ENCODE measurements at places on chromosomes 6 and 20.

DNA sequence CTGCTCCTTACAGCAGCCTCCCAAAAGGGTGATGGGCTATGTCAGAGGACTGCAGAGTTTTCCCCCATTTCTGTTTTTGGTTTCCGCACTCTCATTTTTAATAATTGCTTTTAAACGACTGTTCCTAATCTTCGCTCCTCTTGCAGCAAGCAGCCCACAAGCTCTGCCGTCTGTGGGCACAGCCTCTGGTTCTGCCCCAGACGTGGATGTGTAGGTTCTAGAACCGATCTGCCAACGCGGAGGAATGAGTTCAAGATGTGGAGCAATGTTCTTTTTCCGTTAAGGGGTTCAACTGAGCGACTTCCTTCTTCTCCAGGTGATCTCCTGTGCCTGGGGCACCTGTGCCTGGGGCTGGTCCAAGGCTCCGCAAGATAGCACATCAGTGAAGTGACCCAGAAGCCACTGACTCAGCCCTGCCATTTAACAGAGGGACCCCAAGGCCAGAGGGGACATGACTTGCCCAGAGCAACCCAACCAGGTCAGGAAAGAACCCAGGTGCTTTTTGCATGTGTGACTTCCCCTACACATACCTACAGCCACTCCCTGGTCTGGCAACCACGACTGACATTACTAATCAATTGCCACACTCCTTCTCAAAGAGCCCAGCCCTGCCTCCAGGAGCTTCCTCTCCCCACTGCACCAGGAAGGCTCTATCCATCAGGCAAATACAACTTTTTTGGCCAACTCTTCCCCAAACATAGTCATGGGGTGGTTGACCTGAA, 22.7 kb downstream of the PMEPA1 start:
- no peak for DNase-seq

GRCh38 chr6:29477923-29478450, 9.8 kb downstream of the MAS1L start:
- DNase-seq: no peak

DNA sequence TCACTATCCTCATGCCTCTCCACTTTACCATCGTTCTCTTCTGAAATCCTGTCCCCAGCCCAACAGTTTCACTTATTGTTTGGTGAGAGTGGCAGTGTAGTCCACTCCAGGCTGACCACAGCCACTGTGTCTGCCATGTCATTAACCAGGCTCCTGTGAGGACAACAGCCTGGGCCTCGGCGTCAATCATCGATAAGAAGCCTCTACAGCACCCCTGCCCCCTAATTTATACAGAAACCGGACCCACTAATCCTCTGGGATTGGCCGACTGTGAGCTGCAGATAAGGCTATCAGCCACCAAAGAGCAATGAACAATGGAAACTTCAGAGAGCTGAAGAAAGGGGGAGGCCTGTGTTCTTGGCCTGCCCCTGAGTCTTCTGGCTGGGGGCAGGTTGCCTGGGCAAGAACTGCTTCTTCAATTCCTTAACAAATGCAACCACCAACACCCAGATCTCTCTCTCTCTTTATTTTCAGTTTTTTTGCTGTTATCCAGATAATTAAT, 3.4 kb downstream of the EGFL8 start:
- DNase-seq: no peak

DNA sequence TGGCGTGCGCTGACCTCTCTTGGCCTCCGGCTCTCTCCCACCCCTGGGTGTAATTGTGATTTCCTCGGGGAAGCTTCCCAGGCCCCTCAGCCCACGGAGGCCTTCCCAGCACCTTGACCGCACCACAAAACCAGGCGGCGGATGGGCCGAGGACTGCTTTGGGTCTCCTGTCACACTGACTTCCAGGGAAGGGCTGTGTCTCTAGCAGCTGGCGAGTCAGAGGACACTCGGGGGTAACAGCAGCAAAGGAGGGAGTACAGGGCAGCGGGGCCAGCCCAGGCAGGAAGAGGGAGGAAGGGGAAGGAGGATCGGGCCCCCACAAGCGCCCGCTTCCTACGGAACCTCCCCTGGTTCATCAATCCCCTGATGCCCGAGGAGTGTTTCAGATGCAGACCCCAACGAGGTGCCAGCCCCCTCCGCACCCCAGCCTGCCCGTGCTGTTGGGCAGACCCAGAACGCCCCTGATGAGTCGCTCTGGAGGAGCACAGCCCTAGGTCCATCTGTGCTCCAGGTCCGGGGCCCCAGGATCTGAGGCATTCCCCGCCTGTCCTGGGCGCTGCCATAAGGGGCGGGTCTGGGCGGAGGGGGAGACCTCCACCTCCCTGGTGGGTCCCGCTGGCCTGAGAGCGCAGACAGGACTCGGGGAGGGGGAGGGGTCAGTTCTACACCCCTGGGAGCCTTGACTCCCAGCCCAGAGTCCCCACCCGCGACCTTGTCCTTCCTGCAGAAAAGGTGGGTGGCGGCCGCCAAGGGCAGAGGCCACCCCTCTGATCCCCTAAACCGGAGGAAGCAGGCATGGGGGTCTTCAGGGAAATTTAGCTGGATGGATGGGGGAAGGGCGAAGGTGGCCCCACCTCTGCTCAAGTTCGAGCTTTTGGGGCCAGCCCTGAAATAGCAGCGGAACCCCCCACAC, 956 bp downstream of the CHRNA4 start:
- DNase-seq: no peak

GRCh38 chr6:75438013-75438431, 55.6 kb downstream of the FILIP1 start:
- DNase-seq: no peak

GRCh38 chr6:52000064-52000463, 87.3 kb downstream of the PKHD1 start:
- no peak for DNase-seq

DNA sequence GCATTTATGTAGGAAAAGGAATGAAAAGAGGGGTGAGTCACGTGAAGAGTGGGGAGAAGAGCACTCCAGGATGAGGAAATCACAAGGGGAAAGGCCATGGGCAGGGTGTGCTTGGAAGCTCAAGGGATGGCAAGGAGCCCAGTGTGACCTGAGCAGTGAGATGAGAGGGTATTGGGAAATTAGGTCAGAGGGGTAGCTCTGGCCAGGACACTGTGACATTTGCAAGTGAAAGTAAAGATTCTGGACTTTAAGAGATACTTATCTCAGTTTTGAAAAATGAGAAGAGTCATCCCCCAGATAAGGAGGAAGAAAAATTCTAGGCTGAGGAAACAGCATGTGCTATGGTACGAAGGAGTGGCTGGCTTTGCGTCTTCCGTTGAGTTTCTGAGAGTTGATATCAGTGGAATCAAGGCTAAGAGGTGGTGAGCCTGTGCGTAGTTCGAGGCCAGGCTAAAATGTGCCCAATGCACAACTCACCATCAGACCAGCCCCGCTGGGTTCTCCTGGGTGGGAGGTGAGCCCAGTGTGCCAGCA, 79.9 kb downstream of the GCLC start:
- DNase-seq: no peak

DNA sequence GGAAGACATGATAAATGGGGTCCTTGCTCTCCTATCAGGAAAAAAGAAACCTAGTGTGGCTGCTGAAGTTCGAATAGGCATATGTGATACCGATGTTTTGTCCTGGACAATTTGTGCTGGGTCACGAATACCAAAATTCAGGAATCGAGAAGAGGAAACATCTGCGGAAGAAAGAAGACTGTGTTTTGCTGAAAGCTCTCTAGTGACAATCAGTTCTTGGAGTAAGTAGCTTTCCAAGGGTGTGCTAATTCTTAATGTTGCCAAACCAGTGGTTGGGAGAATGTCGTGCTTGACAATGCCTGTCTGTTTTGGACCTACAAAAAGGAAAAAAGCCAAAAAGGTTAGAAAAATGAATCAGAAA, 956.1 kb downstream of the PHF3 start:
- no peak for DNase-seq

- DNase-seq: no peak
Observed at GRCh38 chr20:3085571-3086072, 1.1 kb upstream of the AVP start.

- peak; percentile 8 for DNase-seq
Observed at GRCh38 chr6:84967389-84967788, 203.0 kb upstream of the TBX18 start.

GRCh38 chr6:150269857-150270223, 99.0 kb upstream of the IYD start:
- no peak for DNase-seq

- DNase-seq: peak; percentile 51
Observed at GRCh38 chr6:145147559-145147958, 587.8 kb downstream of the EPM2A start.

- no peak for DNase-seq
Observed at GRCh38 chr6:39330476-39330875, 8.0 kb upstream of the KCNK16 start.

GRCh38 chr6:23890543-23891227, 235.3 kb upstream of the NRSN1 start:
- DNase-seq: peak; percentile 15

DNA sequence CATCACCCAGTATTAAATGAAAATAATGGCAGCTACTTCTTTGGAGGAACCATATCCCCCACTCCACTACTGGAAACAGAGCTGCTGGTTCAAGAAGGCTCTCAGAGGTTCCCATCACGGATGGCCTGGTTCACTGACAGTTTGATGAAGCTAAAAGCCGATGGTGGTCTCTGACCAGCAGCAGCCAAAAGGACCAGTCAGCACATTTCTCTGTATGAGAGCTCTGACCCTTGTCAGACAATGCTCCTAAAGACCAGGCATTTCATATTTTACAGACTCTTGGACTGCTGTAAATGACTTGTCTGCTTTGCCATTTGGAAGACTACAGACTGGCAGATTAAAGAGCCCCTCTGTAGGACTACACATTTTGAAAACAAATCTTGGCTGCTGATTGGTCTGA, 16.6 kb downstream of the PRKN start:
- no peak for DNase-seq

- peak; percentile 62 for DNase-seq
Observed at GRCh38 chr6:34986845-34987246, 97.8 kb downstream of the ANKS1A start.

DNA sequence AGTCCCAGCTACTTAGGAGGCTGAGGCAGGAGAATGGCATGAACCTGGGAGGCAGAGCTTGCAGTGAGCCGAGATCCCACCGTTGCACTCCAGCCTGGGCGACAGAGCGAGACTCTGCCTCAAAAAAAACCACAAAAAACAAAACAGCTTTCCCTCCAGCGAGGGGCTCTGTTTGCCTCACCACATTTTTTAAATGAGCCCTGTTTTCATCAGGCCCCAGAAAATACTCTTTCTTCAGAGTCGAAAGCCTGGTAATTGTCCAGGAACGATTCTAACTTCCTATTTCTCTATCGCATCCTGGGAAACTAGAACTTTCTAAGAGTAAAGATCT, 12.2 kb downstream of the MTG2 start:
- DNase-seq: no peak

DNA sequence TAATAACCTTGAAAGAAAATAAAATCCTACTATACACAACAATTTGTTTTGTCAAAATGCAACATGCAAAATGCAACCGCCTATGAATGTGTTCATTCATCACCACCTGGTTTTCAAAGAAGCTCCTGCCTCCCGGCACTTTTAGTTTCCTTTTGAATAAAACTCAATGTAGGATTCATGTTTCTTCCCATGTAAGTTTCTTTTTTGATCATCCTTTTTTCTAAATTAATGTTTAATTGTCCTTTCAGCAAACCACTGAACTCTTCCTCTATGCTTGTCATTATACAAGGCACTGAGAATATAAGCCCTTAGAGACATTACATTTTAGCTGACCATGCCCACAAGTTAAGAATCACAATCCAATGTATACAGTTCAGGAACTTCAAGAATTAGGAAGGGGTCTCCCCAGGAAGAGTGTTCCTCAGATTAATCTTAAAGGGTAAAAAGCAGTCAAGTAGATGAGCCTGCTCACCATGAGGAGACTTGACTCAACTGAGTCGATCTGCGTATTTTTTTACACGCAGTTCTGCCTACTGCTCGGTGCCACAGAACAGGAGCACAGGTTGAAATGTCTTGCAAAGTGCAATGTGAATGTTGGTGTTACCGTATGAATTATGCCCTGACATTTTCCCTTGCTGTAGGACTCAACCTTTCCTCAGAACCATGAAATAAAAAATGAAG, 7.2 kb upstream of the THEMIS start:
- no peak for DNase-seq

DNA sequence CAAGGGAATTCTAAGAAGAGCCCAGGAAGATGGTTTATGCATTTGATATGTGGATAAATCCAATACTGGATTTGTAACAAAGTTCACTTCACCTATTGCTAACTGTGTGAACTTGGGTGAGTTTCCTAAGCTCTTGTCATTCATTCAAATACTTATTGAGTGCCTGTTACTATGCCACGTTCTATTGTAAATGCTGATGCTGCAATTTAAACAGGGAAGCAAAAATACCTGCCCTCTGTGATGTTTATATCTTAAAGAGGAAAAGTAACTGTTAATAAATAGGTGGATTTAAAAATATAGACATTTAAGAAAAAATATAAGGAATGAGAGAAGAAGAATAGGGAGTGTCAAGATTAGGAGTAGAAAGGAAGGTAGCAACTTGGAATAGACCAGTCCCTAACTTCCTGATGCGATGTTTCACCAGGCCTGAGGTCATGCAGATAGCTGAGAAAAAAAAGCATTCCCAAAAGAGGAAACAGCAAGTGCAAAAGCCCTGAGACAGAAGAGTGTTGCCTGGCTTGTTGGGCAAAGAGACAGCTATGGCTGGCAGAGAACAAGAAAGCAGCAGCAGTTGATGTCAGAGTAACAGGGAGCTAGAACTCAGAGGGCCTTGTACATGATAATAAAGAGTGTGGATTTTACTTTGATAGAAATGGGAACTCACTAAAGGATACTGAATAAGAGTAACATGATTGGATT, 54.3 kb upstream of the TCF21 start:
- no peak for DNase-seq

- DNase-seq: no peak
Observed at GRCh38 chr6:88262332-88262731, 96.2 kb upstream of the CNR1 start.

DNA sequence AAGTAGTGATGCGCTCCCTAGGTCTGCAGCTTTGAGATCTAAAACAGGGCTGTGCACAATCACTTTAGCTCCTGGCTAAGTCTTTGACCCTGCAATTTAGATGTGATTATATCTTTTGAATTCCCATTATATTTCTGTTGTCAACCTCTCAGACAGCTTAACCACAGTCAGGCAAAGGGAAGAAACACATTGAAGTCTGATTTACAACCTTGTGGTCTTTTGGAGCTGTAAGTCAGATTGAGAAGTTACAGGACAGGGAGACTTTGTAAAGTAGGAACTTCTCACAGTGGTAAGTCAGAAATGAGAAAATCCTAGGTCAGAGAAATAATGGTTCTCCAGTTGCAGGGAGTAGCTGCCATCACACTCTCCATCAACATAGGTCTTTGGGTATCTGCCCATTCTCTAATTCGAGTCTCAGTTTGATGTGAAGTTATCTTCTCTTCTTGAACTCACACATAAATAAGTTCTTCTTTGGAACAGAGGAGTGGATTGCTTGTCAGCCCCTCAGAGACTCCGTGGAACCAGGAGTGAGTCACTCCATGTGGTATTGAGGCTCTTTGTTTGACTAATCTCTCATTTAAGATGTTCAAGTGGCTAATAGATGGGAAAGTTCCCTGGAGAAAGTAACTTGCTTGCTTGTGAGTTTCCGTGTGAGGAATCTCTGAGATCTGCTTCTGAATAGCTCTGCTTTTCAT, 35.0 kb upstream of the SGK1 start:
- peak; percentile 91 for DNase-seq

All from stromal cell of bone marrow (primary cell).